Uterus (tissue), 4 donors: ENCODE measurements at places on chromosomes 13 and 19.

DNA sequence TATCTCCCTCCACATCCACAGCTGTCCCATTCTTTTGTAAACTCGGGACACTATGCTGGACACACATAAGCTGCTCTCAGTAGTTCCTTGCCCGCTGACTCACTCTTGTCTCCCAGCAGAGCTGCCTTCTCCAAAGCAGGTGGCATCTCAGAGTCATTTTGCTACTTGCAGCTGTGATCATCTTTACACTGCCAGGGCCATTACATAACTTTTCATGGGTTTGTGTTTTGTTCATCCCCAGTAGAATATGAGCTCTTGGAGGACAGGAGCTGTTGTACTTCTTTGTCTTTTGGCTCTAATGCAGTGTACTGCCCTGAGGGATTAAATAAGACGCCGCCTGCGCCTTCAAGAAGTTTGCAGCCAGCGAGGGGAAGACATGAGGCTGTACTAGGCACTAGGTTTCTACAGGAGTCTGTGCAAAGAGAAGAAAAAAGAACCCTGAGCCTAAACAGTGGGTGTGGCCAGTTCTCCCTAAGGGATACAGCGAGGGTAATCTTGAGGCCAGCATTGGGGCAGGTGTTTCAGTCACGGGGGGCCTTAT lies 40.8 kb upstream of the GPR183 start:
- DNase-seq = no peak

- no peak for DNase-seq
Observed at GRCh38 chr13:78700121-78700910, 41.4 kb upstream of the OBI1 start.

- no peak for DNase-seq
Observed at GRCh38 chr13:47523771-47524170, 477.3 kb downstream of the SUCLA2 start.

GRCh38 chr19:18155095-18156087 lies 2.4 kb downstream of the PIK3R2 start:
- no peak for DNase-seq

DNA sequence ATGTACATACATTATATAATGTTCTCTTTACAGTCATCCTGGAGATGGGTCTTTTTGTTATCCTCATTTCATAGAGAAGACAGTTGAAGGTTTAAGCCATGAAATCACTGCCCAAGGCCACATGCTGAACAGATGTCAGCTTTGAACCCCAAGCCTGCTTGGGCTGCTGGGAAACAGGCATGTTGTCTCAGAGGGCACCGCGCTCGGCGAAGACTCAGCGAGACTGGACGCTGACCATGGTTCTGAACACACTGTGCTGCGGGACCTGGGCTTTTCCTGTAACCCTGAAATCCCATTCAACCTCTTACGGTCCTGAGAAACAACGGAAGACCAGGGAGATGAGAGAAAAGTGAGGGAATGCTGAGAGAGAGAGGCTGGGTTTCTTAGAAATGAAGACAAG lies 27.3 kb downstream of the LRFN3 start:
- DNase-seq = no peak

- no peak for DNase-seq
Observed at GRCh38 chr13:27926644-27927434, 7.0 kb downstream of the PDX1 start.

- DNase-seq = no peak
Observed at GRCh38 chr19:33558151-33558550, 36.6 kb upstream of the PEPD start.

DNA sequence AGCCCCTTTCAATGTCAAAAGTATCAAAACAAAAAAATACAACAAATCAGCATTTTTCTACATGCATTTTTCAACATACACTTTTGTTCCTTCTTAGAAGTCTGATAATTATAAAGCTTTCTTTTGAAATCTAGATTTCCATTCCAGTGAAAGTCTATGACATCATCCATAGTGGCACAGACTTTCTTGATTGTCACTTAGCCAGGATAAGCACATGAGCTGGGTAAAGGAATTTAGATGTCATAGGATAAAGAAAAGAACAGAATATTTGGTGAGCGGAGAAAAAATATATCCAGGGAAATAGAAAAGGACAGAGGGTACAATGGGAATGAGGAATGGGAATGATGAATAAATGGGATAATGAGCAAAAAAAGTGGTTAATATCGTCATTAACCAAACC lies 15.1 kb upstream of the TRPC4 start:
- DNase-seq = no peak

- no peak for DNase-seq
Observed at GRCh38 chr13:91904005-91904404, 505.6 kb downstream of the GPC5 start.

DNA sequence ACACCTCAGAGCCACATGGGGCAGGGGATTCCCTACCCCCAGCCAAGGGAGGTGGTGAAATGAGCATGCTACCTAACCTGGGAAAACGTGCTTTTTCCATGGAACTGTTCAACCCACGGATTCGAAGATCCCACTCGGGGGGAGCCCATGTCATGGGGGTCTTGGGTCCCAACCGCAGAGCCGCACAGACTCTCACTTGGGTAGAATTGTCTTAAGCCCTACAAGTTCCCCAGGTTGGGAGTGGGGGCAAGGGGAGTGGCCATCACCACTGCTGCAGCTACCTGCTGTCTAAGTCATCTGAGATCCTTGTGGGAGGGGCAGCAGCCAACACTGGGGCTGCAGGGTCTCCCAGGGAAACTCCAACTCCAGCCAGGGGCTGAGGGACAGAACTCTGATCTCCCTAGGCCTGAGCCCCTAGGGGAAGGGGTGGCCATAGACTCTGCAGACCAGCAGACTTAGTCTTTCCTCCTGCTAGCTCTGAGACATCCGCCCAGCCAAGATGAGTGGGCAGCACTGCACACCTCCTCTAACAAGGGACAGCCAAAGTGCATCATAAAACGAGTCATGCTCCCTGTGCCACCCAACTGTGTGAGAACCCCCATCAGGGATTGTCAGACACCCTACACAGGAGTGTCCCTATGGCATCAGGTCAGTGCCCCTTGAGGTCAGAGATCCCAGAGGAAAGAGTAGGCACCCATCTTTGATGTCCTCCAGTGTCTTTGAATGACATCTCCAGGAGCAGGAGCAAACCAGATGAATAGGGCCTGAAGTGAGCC lies 610.4 kb upstream of the SLITRK6 start:
- DNase-seq = no peak

DNA sequence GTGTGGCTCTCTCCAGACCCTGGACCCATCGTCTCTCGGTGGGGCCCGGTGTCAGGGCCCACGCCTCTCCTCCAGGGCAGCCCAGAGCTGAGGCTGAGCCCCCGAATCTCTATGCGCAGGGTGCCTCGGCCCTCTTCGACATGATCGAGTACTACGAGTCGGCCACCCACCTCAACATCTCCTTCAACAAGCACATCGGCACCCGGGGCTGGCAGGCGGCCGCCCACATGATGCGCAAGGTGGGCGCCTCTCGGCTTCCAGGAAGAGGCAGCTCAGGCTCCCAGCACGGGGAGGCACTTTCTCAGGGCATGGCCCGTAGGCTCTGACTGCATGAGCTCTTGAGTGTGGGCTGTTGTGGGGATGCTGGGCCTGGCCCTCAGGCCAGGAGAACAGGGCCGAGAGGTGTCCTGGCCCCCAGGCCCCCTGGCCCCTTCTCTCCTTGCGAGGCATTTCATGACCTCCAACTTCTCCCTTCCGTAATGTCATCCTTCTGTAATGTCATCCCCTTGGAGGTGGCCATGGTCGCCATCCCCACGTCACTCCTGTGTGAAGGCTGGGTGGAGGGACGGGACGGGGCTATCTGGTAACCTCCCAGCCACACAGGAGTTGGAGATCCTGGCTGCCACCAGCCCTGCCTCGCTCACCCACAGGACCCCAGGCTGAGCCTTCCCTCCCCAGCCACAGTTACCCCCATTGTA lies 19.4 kb downstream of the NKPD1 start:
- no peak for DNase-seq

DNA sequence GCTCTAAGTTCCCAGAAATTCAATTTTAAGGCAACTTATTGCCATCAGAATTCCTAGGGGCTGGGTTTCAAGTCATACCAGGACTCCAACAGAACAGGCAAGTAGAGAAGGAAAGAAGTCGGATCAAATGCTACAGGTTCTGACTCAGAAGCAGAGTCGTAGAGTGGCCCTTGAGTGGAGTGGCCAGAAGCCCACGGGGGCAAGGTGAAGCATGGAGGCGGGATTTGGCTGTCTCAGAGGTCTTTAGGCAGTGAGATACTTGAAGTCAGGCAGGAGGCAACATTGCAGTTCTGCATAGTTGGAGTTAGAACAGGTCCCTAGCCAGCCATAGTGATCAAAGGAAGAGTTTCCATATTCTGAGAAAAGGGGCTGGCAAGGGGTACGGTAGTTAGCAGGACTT lies 111.6 kb downstream of the NHLRC3 start:
- DNase-seq = no peak

- DNase-seq = no peak
Observed at GRCh38 chr13:38530492-38530891, 156.4 kb upstream of the FREM2 start.
